ENCODE measurements at places on chromosomes 3 and 15. TPM values are rescaled to one million over a fixed set of nuclear protein-coding genes. Genes with fewer than 3 reads are reported as not detected.

The IL17RC gene
- 23.9 TPM for total RNA-seq

The CIDEC gene
- not detected for total RNA-seq

The TPM1 gene
- total RNA-seq, result 2,922 TPM

The ZNF662 gene
- total RNA-seq, result 0.53 TPM

The SKOR1 gene
- total RNA-seq, result not detected

The STAG1 gene
- total RNA-seq, result 24.2 TPM

The CDHR4 gene
- not detected for total RNA-seq

The CTSH gene
- total RNA-seq, result 5.7 TPM

The ZIC4 gene
- not detected for total RNA-seq

The LRRC31 gene
- not detected for total RNA-seq

The SPINT1 gene
- total RNA-seq, result 30.1 TPM

The CHRD gene
- total RNA-seq, result 3.4 TPM

The MYZAP gene
- 0.41 TPM for total RNA-seq

The DNAJC19 gene
- total RNA-seq, result 43.2 TPM

The RAB27A gene
- total RNA-seq, result 18.8 TPM

The SH2D7 gene
- total RNA-seq, result not detected

The GOLGA8B gene
- 55.8 TPM for total RNA-seq

The ACAP2 gene
- total RNA-seq, result 46.0 TPM

The DPPA2 gene
- 0.48 TPM for total RNA-seq

The PIF1 gene
- total RNA-seq, result 1.7 TPM

The EOMES gene
- total RNA-seq, result not detected

The PLA2G4E gene
- not detected for total RNA-seq

The CACNA1D gene
- 0.41 TPM for total RNA-seq

The PLCB2 gene
- 1.7 TPM for total RNA-seq

The AMT gene
- total RNA-seq, result 5.2 TPM

The SERPINI2 gene
- 0.32 TPM for total RNA-seq

The MYO5C gene
- 4.5 TPM for total RNA-seq

The HRG gene
- total RNA-seq, result not detected

The SCN11A gene
- 0.20 TPM for total RNA-seq
